Ovary (tissue), 10 donors: ENCODE measurements at places on chromosomes 4 and X. TPM values are rescaled to one million over a fixed set of nuclear protein-coding genes. Genes with fewer than 3 reads are reported as not detected.
A peak's percentile ranks its signal among the peaks of the same experiment; 100 is the strongest.

Gene MAMLD1
- total RNA-seq = 37.9 TPM

DNA sequence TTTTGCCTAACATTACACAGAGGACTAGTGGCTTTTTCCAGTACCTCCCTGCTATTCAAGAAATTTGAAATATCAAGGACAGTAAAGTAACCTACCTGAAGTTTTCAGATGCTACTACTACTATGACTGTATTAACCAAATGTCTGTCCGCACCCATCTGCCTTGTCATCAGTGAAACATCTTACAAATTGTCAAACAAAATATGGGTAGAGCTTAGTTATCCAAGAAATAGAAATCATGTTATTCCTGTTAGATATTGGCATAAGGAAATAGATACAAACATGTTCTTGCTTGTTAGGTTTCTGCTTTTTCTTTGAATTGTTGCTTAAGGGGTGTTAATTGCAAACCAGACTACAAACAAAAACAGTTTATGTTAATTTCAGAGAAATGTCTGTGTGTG is 63.9 kb downstream of the PLS3 start:
- no peak overlapping the region for H3K4me3 ChIP-seq
- peak overlapping the region; percentile 23 for H3K27ac ChIP-seq
- no peaks in the 10 kb centered on the region for H3K36me3 ChIP-seq
- no peak for DNase-seq

- H3K27ac ChIP-seq = no peak overlapping the region
- H3K4me3 ChIP-seq = no peak overlapping the region
- DNase-seq = no peak
- H3K4me1 ChIP-seq = no peaks in the 10 kb centered on the region
- H3K27me3 ChIP-seq = no peaks in the 10 kb centered on the region
Observed at GRCh38 chr4:3836406-3836755, 70.2 kb downstream of the ADRA2C start.

- no peaks in the 10 kb centered on the region for H3K36me3 ChIP-seq
- no peaks in the 10 kb centered on the region for H3K27me3 ChIP-seq
- H3K4me1 ChIP-seq = no peaks in the 10 kb centered on the region
- DNase-seq = peak; percentile 31
Observed at GRCh38 chr4:41661442-41662076, 87.0 kb downstream of the PHOX2B start.

- DNase-seq = no peak
- H3K36me3 ChIP-seq = no peaks in the 10 kb centered on the region
- no peak overlapping the region for H3K27ac ChIP-seq
- H3K4me1 ChIP-seq = no peaks in the 10 kb centered on the region
Observed at GRCh38 chrX:64571011-64571410, 175.8 kb upstream of the MTMR8 start.

DNA sequence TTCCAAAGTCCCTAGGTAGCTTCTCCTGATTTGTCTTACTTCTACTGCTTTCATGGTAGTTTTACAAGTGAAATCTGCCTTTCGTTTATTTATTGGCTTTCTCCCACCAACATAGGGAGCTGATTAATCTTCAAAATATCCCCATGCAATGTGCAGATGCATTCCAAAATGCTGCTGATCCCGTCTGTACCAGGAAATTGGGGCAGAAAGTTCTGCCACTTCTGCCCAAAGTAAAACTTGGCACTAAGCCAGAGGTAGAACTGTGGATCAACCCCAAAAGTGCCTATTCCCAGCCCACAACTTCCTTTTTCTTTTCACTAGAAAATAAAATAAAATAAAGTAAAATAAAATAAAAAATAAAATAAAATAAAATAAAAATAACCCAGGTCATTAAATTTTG is 47.3 kb upstream of the PPARGC1A start:
- no peak for DNase-seq
- no peak overlapping the region for H3K4me3 ChIP-seq
- H3K27me3 ChIP-seq = no peaks in the 10 kb centered on the region

DNA sequence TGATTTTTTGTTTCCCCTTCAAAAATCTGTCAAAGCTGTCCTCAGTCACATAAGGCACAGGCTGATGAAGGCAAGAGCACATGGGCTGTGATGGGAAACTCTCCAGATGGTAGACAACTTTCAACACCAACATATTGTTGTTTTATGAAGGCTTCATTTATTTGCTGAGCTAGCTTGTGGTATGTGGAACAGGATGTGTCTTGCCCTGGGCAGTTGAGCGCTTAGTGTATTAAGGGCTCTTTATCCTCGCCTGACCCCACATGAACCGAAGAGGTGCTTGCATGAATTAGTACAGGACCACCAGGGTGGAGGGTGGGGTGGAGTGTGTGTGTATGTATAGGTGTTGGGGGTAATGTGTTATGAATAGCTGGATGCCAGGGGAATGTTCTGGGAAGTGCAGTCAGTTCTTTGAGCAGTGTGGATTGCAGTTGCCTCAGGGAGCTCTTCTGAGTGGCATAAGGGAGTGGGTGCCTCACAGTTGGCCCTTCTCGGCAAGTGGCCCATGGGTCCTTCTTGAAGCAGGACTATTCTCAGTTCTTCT is 103.1 kb downstream of the PHEX start:
- no peak overlapping the region for H3K4me3 ChIP-seq
- no peak for DNase-seq
- peaks cover 2% of the 10 kb centered on the region for H3K4me1 ChIP-seq
- H3K27ac ChIP-seq = no peak overlapping the region
- H3K36me3 ChIP-seq = no peaks in the 10 kb centered on the region

Gene PDCL2
- not detected for total RNA-seq

DNA sequence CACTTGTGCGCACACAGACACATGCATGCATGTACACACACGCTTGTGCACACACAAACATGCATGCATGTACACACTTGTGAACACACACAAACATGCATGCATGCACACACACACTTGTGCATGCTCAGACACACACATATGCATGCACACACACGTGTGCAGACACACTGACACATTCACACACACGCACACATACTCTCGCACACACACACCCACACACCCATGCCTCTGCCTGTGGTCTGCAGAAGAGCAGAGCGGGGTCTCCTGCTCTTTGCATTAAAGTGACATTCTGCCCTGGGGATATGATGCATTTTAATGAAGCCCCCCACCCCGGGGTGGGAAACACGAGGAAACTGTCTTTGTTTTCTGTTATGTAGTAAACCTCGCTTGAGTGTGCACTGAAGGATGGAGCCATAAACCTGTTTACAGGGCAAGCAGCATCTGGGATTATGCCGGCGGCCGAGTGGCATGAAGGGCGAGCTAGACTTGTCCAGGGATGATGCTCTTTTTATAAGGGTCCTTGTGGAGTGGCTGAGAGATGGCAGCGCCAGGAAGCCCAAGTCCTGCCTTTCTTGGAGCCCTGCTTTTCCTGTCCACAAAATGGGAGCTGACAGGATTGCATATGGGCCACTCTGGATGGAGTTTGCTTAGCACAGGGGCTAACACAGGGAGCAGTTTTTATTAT is 17.8 kb downstream of the PSAPL1 start:
- no peak for DNase-seq
- H3K4me3 ChIP-seq = no peak overlapping the region
- H3K36me3 ChIP-seq = no peaks in the 10 kb centered on the region
- no peaks in the 10 kb centered on the region for H3K4me1 ChIP-seq
- H3K27me3 ChIP-seq = no peaks in the 10 kb centered on the region

DNA sequence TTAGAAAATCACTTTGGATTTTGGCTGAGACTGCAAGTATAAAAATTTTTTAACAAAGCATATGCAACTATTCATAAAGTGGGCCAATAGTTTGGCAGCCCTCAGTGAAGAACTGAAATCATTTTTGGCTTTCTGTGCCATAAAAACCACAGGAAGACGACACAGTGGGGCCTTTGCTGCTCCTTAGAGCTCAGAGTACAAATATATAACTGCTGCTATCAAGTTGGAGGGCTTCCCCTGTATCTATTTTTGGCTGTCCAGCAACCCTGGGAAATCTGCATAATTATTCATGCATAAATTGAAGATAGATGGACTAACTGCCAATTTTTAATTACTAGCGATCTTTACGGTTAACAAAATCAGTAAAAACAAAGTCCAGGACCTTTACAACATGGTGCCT is 51.5 kb upstream of the FTHL17 start:
- H3K27me3 ChIP-seq = no peaks in the 10 kb centered on the region
- no peaks in the 10 kb centered on the region for H3K36me3 ChIP-seq

Gene CSAG2
- not detected for total RNA-seq
